Activated CD4-positive, alpha-beta T cell treated with anti-CD3 and anti-CD28 coated beads for 24 hours (primary cell): ENCODE measurements at places on chromosomes 7 and 10.

DNA sequence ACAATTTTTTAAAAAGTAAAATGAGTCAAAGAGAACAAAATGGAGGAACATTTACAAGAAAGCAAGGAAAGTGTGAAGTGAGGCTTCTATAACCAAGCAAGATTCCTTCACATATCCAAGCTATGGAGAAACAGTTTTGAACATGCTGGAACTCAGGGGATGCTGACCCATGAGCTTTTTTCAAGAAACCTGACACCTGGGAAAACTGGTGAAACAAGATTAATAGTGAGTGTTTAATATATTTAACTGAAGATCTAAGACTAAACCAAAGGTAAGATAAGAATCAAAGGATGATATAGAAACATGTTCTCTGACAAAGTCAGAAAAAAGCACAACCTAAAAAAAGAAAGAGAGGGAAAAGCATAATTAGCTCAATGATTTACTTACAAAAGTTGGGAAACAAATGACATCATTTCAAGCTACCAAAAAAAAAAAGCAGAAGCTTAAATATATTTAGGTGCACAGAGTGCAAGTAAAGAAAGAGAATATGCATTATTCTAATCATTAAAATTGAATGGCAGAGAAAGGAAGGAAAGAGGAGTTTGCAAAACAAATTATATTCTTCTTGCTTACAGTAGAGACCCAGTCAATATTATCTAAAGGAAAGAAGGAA is 24.9 kb downstream of the C7orf25 start:
- no peak for DNase-seq

DNA sequence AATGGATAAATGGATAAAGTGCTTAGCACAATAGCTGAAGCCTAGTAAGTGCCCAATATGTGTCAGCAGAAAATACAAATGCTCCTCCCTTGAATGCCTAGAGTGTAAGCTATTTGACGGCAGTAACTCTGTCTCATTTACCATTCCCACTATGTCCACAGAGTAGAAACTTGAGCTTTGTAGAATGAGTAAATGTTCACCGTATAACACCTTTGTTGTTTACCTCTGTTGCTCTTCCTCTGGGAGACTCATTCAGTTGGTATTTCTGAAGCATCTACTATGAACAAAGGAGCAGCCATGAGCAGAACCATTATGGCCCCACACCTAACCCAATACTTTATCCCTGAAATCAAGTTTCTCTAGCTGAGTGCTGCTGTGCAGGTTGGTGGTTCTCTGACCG is 8.4 kb upstream of the SLC16A12 start:
- DNase-seq: no peak

DNA sequence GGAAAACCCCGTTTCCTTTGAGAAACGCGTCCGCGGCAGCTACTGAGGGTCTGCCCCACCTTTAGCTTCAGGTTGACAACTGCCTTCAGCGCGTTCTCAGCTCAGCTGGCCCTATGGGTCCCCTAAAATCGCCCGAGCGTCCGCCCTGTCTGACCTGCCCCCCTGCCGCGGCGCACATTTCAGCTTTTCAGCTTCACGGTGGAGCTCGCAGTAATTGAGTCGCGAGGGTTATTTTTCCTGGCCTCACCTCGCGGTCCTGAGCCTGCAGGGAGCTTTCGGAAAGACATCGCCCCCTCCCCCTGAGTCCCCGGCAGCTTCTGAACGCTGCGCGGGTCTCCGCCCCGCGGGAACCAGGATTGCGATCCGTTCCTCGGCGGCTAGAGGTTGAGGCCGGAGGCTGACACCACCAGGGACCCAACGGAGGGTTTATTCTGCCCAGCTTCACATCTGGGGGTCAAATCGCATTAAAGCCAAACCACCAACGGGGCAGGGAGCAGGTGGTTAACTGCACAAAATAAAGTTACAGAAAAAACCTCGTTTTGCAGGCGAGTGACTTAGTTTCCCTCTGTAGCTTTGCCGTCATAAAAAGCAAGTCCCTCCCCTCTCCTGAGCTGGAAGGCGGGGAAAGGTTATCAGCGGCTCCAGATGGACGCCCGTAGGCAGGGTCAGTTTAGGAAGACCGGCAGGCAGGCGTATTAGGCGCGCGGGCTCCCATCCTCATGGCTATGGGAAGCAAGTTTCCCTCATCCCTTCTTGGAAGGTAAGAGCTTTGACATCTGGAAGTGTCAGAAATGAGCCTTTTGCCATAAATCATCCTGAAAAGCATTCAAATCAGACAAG is 11.0 kb downstream of the TWIST1 start:
- DNase-seq: no peak

DNA sequence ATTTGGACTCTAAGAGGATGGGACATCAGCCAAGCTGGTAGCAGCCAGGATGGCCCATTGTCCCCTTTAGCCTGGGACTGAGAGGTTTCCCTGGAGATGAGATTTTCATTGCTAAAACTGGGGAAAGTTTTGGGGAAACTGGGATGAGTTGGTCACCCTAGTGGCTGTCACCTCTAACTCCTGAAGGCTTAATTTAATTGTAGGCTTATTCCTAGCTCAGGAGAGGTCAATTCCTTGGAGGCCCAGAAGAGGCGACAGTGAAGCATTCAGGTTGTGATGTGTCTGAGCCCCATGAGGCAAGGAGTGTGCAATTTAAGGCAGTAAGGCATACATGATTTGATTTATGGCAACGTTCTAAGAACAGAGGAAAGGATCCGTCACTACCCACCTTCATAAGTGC is 24.9 kb upstream of the JAZF1 start:
- no peak for DNase-seq

GRCh38 chr10:106711313-106711906 is 453.1 kb downstream of the SORCS1 start:
- DNase-seq: no peak

- no peak for DNase-seq
Measured at GRCh38 chr10:108771106-108771505, 1152.2 kb downstream of the XPNPEP1 start.

DNA sequence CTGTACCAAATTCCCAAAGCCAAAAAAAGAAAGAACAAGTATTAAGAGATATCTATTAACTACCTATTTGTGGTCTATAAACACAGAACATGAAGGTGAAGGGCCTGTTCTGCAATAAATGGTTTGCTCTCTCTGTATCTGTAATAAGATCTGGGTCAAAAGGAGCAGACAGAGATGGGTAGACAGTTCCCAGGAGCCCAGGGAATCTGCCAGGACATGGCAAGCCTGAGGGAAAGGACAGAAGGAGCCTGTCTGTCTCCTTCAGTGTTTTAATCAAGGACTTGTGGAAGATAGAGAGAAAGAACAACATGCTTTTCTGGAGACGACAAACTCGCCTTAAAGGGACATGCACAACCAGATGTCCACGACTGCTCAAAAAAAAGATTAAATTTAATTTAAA is 165.7 kb downstream of the ELMO1 start:
- DNase-seq: no peak

- no peak for DNase-seq
Measured at GRCh38 chr10:93030409-93030808, 30.2 kb upstream of the CYP26C1 start.

DNA sequence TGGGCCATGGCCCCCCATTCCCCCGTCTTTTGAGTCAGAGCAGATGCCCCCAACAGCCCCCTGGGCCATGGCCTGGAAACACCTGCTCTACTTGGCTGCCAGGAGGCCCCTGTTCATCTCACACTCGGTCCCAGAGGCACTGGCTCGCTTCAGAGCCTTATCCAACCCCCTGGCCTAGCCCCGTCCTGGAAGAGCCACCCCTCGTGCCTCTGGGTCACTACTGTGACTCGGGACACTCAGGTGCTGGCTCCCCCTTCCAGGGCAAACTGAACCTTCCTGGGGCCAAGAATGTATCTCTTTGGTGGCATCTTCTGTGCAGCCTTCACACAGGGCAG is 7.0 kb downstream of the POLR2J start:
- DNase-seq: no peak

- DNase-seq: no peak
Measured at GRCh38 chr7:137696376-137696775, 150.4 kb downstream of the DGKI start.

DNA sequence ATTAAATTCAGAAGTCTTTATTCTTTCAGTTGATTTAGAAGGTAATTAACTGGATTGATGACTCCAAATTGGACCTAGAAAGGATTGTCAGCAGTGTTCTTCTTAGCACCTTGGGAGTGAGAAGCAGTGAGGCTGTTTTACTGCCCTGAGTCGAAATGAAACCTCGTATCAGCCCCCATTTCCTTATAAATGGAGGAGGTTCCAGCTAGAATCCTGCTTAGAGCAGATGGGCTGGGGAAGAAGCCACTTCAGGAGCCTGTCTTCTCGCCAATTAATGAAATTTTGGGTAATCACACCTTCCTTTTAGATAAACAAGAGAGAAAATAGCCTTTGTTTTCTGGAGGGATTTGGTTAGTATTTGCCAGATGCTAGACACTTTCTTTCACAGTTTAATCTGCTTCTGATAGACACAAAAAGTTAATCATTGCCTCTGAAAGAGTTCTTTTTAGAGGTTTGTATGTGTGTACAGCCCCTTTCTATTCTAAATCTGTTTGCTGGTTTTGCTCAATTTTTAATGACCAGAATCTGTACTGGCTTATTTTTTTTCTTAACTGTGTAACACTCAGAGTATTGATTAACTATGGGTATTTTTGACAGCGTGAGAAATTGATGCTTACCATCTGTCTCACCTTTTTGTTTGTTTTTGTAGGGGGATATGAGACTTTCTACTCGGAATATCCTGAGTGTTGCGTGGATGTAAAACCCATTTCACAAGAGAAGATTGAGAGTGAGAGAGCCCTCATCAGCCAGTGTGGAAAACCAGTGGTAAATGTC is 4.6 kb downstream of the DUSP5 start:
- no peak for DNase-seq

DNA sequence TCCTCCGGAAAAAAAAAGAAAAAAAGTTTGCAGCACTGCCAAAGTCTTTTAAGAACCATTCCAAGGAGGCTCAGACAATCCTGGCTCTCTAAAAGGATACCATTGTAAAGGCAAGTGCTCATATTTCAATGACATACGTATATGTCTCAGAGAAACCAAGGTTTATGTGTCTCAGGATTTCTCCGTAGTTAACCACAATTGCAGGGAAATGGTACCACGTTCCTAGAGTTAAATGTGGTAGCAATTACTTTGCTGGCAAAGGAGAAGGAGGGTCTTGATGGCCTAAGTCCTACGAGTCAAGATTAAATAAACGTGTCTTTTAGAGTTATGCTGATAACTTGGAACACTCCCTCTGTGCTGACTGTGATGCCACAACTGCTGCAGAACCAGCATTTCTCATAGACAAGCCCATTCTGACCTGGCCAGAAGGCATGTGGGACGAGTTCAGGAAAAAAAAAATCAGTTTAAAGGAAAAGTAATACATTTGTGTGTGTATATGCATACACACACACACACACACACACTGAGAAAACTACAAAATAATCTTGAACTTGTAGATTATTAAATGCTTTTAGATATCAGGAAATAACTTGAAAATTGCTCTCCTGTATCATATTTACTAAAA is 245.9 kb downstream of the FGFR2 start:
- DNase-seq: no peak

DNA sequence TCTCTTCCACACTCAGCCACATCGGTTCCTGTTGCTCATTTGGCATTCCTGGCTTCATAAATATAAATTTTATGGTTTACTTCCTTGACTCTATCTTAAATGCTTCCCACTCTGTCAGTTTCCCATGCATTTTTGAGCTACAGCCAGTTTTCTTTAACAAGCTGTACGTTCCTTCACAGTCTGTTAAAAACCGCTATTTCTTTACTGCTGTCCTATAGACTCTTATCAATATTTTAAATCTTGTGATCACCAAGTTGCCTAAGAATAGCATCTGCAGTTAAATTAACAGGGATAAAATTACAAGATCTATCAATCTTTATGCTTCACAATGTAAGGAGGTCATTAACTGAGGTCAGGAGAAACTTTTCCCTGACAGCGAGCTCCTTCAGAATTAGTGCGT is 103.1 kb upstream of the RHOBTB1 start:
- no peak for DNase-seq

GRCh38 chr7:37083311-37084096 is 359.2 kb upstream of the AOAH start:
- no peak for DNase-seq

GRCh38 chr10:116472891-116473290 is 45.2 kb downstream of the PNLIPRP3 start:
- no peak for DNase-seq

- DNase-seq: no peak
Measured at GRCh38 chr10:32073659-32074058, 17.4 kb upstream of the KIF5B start.

GRCh38 chr10:52059089-52059488 is 255.0 kb upstream of the DKK1 start:
- no peak for DNase-seq
